ENCODE measurements at places on chromosomes 5 and 9.

- DNase-seq, result no peak
Measured at GRCh38 chr5:174287761-174288160, 242.3 kb downstream of the NSG2 start.

DNA sequence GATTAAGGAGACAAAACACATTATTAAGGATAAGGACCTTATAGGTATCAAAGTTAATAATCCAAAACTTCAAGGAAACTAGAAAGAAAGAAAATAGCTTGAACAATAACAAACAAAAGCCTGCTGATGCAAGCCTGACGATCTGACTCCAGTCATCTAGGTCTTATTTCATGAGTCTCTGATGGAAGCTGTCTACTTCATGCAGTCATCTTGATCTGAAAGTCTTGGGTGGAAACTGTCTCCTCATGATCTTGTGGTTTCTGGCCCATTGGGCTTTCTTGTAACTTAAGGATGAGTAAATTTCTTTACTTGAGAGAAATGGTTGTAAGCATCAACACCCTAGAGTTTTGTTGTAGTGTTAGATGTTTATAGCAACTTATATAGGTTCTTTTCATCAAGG, 20.6 kb upstream of the PSIP1 start:
- no peak for DNase-seq

- no peak for DNase-seq
Measured at GRCh38 chr9:34250721-34251120, 71.9 kb downstream of the UBAP1 start.

DNA sequence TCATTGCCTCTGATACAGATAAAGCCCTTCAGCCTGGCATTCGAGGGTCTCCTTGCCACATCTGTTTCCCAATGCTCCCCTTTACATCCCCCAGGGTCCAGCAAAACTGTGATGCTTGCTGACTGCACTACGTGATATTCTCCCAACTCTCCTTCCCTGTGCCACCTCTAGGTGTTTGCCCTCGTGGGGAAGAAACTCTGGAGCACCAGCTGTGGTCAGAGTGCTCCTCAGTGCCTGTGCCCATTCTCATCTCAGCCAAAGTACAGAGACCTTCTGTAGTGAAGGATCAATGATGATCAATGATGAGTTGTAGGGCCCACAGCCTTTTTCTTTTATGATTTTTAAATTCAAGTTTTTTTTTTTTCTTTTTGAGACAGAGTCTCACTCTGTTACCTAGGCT, 40.3 kb upstream of the MELK start:
- DNase-seq, result no peak

- no peak for DNase-seq
Measured at GRCh38 chr5:121853850-121854249, 2.2 kb downstream of the FTMT start.

DNA sequence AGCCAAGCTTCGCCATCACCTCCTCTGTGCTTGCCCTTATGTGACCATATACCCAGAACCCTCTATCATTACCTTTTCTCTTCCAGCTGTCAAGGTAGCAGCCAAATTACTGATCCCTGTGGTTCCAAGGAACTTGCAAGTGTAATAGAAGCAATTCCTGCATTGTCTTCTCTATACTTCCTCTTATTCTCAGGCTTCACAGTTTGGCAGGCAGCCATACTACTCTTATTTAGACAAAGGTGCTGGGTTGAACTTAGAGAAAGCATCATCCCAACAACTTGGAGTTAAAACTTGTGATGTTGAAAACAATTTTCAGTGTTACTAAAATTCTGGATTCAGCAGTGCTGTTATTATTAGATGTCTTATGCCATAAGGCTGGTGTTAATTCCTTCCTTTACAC, 93.2 kb downstream of the NLN start:
- DNase-seq, result no peak

DNA sequence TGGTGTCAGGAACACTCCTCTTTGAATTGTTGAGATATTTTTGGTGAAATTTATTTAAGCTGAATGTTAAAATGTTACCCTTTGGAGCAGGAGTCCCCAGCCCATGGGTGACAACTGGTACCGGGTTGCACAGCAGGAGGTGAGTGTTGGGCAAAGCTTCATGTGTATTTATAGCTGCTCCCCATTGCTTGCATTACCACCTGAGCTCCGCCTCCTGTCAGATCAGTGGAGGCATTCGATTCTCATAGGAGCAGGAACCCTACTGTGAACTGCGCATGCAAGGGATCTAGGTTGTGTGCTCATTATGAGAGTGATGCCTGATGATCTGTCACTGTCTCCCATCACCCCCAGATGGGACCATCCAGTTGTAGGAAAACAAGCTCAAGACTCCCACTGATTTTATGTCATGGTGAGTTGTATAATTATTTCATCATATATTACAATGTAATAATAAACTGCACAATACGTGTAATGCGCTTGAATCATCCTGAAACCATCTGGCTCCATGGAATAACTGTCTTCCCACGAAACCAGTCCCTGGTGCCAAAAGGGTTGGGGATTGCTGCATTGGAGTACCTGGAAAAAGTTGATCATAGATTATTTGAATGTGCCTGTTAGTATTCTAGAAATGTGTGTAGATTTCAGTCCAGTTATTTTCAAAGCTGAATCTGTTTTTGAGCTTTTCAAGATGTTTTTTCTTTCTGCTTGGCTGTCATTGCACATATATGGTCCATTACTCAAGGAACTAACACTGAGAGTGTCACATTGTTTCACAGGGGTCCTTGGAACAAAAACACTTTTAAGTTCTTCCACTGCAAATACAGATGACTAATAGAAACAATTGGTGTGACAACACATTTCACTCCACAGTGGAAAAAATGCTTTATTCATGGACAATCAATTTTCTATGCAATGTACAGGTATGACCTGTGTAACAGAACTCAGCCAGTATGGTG, 104.6 kb upstream of the TNFAIP8 start:
- DNase-seq, result no peak

GRCh38 chr5:151159649-151160373, 2.2 kb upstream of the ANXA6 start:
- DNase-seq, result no peak

GRCh38 chr5:156479849-156480248, 152.9 kb downstream of the SGCD start:
- DNase-seq, result no peak

- no peak for DNase-seq
Measured at GRCh38 chr5:143208781-143209510, 194.5 kb downstream of the NR3C1 start.
